ENCODE measurements at places on chromosomes 4 and X.
A peak's percentile ranks its signal among the peaks of the same experiment; 100 is the strongest.

DNA sequence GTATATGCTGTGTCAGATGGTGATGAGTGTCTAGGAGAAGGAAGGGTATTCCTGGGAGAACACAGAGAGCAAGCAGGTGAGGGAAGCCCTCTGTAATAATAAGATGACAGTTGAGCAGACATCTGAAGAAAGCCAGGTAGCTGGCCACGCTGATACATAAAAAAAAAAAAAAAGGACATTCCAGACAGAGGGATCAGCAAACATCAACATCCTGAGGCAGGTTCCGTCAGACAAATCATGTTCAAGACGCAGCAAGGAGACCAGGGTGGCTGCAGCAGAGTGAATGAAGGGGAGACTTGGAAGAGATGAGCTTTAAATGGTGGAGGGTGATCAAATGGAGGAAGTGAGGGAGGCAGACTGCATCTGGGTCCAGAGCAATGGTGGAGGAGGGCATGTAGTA is 97.6 kb upstream of the ANXA3 start:
- ATAC-seq: no peak

DNA sequence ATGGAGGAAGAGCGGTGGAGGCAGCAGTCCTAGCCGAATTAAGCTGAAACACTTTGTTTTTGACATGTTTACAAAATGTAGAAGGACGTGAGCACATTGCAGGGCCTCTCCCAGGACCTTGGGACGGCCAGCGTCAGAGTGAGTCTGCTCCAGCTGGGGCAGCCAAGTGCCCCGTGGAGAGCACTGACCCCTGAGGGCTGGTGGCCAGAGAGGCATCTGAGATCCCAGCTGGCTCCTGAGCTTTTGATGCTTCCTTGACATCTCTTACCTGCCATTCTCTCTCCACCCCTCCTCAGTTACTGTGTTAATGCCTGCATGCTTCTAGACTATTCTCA is 24.7 kb downstream of the NAT8L start:
- no peak for ATAC-seq

DNA sequence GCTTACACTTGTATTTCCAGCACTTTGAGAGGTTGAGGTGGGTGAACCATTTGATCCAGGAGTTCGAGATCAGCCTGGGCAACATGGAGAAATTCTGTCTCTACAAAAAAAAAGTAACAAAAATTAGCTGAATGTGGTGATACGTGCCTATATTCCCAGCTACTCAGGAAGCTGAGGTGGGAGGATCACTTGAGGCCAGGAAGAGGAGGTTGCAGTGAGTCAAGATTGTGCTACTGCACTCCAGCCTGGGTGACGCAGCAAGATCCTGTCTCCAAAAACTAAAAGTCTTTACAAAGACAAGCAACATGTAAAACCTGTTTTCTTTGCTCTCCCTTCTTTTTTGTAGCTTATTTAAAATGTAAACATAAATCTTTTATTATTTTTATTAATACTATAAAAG is 1156.1 kb downstream of the FAT4 start:
- no peak for ATAC-seq

DNA sequence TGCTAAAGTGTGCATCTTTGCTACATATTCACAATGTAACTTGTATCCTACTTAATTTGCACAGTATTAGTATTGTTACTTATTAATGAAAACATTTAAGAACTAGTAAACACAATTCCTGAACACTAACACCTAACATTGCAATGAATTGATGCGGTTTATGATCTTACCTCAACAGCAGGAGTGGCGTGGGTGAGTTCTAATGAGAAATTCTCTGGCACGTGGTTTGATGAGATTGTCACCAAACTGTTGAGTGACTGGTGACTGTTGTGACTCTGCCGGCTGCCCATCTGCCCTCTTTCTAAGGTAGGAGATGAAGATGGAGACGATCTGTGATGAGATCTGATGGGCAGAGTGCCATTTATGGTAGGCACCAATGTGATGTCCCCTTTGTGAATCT is 2.9 kb downstream of the PCDH18 start:
- ATAC-seq: no peak

GRCh38 chr4:40395908-40396793 is 61.0 kb downstream of the CHRNA9 start:
- peak; percentile 80 for ATAC-seq

DNA sequence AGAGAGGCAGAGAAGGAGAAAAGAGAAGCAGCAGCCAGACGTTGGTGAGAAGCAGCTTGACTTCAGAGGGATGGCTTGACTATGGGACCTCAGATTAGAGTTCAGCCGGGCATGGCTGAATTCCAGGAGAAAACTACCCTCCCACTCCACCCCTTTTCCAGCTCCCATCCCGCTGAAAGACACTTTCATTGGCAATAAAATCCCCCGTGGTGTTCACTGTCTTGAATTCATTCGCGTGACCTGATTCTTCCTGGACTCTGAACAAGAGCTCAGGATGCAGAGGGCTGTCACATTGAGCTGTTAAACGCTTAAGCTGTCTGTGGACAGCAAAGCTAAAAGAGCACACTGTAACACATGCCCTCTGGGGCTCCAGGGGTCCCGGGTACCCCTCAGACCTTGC is 1575.3 kb upstream of the AGA start:
- ATAC-seq: no peak

DNA sequence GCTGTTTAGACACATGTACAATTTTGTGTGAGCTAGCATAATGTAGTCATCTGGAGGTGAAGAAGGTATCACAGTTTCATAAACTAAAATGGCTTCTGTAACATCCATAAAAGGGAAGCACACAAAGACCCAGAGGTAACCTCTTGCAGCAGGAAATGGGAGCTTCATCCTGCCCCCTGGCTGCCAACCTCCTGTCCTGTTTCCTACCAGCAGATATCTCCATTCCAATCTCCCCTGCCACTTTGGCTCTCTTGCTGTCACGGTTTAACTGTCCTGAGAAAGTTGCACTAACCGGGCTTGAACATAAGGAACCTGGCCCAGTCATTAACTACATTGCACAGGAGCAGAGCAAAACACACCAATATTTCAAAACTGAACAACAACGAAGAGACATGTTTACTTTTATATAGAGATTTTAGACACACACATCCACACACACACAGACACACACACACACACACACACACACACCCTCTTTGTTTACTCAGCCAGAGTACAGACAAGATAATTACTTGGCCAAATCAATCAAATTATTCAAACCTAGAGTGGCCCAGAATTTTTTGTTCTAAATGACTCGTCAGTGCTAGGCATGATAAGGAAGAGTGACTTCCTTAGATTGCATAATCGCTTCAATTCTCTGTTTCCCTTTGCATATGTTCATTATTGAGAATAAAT is 24.2 kb downstream of the MID2 start:
- ATAC-seq: no peak

DNA sequence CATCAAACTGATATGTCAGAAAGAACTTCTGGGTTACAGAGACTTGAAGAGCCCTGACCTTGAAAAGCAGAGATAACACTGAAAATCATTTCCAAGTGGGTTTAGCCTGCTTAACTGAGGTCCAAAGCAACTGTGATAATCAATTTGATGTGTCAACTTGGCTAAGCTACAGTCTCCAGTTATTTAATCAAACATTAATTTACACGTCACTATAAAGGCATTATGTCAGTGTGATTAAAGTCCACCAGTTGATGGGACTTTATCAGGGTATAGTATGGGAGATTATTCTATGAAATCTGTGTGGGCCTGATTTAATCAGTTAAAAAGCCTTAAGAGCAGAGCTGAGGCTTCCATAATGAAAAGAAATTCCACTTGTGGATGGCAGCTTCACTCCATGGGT is 69.1 kb upstream of the PRSS48 start:
- no peak for ATAC-seq

DNA sequence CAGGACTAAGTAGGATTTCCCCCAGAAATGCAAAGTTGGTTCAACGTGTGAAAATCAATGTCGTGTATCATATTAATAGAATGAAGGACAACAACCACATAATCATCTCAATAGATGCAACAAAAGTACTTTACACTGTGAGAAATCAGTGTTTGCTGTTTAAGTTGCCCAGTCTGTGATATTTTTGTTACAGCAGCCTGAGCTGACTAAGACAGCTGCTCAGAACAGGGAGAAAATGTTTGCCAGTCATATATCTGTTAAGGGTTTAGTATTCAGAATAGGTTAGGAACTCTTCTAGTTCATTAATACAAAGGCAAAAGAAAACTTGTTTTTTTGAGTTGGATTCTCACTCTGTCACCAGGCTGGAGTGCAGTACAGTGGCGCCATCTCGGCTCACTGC is 12.5 kb downstream of the MAEA start:
- no peak for ATAC-seq

All from esophagus mucosa (tissue), 1 donor.